Activated CD8-positive, alpha-beta T cell treated with anti-CD3 and anti-CD28 coated beads for 36 hours (primary cell): ENCODE measurements at places on chromosomes 11 and 22. TPM values are rescaled to one million over a fixed set of nuclear protein-coding genes. Genes with fewer than 3 reads are reported as not detected.

Gene ATL3
- 24.1 TPM for total RNA-seq

Gene LDHAL6A
- total RNA-seq = not detected

DNA sequence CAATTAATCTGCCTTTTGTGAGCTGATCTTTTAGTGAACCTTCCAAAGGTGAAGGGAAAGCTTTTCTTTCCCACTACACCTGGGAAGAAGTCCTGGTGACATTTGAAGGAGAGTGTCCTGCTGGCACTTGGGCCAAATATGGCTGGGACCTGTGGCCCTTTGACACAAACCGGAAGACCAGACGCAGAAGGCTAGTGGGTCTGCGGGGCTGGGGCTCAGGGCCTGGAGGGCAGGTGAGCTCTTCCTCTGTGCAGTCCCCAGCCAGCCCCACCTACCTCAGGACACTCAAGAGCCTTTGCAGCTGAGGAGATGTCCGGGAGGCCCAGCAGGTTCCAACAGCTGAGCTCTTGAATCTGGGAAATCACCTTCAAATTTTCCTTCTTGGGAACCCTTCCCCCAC, 138.0 kb upstream of the THY1 start:
- no peaks in the 10 kb centered on the region for H3K36me3 ChIP-seq
- H3K4me3 ChIP-seq = no peak overlapping the region
- peaks cover 22% of the 10 kb centered on the region for H3K27me3 ChIP-seq
- no peaks in the 10 kb centered on the region for H3K4me1 ChIP-seq

DNA sequence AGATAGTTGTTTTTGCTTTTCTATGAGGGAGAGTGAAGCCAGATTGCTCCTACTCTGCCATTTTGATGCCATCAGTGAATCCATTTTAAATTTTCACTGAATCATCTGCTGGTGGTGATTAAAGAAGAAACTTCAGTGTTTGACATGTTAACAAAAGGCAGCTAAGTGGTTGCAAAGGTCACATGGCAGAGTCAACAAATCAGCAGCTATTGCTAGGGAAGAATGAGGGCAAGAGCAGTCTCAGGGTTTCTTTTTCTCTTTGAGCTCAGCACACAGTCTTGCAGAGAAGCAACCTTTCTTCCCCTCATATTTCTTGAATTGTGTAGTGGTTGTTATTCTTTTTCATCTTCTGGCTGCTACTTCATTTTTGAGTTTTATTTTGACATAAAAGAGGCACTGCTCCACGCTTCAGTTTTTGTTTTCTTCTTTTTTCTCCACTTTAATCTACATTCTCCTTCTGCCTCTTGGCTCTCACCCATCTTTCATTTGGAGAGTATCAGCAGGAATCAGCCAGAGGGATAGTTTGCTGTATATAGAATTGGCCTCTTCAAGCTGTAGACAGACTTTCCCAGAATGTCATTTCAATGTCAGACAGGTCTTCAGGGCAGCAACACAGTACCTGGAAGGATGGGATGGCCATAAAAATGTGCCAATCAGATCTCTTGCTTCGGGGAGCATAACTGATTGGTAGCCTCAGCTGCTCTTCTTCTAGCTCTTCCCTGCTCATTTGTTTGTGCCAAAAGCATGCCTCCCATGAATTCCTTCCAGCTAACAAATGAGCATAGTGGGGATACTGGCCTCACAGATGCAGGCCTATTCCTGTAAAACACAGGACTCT, 153.9 kb downstream of the TRPC6 start:
- no peak for DNase-seq
- H3K27me3 ChIP-seq = no peaks in the 10 kb centered on the region
- no peak overlapping the region for H3K4me3 ChIP-seq
- H3K36me3 ChIP-seq = no peaks in the 10 kb centered on the region
- H3K4me1 ChIP-seq = no peaks in the 10 kb centered on the region
- H3K27ac ChIP-seq = no peak overlapping the region

DNA sequence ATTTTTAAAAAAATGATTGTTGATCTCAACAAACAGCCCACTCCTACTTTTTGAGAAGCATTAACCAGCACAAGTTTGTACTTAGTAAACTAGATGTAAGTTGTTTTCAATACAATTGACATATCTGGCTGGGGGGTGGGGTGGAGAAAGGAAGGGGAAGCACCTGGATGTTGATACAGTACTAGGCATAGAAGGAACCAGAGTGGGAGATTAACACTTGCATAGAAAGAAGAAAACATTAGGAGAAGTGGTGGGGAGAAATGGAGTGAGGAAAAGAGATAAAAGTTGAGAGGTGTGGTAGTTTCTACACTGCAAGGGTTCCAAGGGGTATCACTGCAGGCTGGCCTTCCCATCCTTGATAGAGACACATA, 10.6 kb upstream of the GAB2 start:
- H3K36me3 ChIP-seq = peaks cover 6% of the 10 kb centered on the region
- peaks cover 21% of the 10 kb centered on the region for H3K4me1 ChIP-seq
- no peak for DNase-seq
- no peak overlapping the region for H3K27ac ChIP-seq

DNA sequence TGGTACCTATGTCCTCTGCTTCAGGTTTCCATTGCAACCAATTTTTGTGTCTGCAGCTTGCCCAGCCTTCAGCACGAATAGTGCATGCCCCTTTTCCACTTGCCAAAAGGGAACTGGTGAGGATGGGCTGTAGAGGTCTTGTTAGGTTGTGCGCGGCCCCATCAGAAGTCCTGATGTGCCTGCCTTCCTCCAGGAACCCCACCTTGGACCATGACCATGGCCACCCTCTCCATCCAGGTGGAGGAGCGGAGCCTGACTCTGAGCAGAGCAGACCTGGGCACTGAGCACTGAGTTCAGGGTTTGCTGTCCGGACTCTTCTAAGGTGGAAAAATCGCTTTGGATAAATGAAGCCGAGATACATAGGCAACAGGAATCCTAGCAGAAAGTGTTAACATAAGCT, 6.9 kb downstream of the GLB1L2 start:
- H3K4me3 ChIP-seq = no peak overlapping the region
- no peak overlapping the region for H3K27ac ChIP-seq
- H3K36me3 ChIP-seq = no peaks in the 10 kb centered on the region
- no peak for DNase-seq
- peaks cover 5% of the 10 kb centered on the region for H3K4me1 ChIP-seq
